ENCODE measurements at places on chromosomes 1 and 21.

GRCh38 chr1:161733526-161733925 lies 12.2 kb downstream of the FCRLB start:
- DNase-seq = peak; percentile 56

- no peak for DNase-seq
Measured at GRCh38 chr1:200720199-200720598, 18.5 kb upstream of the CAMSAP2 start.

GRCh38 chr1:213273546-213273945 lies 222.5 kb downstream of the RPS6KC1 start:
- DNase-seq = no peak

DNA sequence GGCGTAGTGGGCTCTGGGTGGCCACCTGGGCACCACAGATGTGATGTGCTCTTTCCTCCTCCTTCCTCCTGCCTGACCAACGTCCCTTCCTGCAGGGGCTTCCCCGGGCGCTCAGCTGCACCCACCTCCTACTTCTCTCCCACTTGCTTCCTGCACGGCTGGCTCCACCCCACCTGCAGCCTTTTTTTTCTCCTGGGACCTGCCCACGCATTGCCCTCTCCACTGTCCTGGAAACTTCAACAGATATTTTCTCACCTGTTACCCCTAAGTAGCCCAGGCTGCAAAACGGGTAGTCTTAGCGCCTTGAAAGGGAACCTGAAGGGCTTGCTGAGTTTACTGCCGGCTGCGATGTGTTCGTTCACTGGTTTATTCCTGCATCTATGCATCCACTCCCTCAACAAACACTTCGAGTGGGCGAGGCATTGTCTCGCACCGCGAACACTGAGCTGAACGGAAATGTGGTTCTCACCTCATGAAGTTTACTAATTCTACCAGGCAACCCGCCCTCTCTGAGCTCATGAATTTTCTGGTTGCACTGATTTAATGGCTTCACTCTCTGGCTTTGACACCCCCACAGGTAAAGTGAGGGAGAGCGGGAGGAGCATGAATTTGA lies 23.6 kb downstream of the ZBTB18 start:
- DNase-seq = no peak

DNA sequence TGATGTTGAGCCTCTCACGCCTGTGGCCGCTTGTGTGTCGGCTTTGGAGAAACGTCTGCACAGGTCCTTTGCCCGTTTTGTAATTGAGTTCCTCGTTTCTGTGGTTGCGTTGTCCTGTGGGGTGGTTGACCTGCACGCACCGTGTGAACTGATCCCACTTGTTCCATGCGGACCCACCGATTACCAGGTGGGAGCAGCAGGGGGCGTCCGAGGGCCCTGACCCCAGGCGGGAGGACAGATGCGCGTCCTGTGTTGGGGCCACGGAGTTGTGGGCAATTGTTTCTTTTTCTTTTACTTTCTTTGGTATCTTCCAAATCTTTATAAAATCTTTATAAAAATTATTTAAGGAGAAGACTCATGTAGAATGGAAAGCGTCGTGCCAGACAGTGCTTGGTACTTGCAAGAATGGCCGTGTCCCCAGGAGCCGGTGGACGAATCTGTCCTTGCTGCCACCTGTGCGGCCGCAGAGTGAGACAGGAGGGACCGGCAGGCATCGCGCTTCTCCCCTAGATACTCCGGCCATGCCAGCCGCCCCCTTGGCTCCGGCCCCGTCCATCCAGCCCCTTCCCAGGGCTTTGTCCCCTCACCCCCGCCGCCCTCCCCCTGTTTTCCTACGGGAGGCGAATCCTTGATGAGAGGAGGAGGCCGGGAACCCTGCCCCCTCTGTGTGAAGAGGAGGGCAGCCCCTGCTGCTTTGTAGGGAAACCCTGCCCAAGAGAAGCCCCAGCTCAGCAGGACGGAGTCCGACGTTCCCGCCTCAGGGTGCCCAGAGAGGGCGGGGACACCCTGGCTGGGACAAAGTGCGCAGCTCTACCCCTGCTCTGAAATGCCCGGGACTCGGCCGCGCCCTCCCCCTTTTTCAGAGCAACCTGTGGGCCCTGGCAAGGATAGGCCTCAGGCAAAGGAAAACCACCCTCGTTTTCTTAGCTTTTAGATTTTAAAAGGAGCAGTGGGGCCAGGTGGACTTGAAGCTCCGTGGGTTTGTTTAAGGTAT lies 41.7 kb downstream of the PRKCZ start:
- peak; percentile 24 for DNase-seq

- DNase-seq = no peak
Measured at GRCh38 chr1:29282924-29283803, 46.8 kb downstream of the PTPRU start.

DNA sequence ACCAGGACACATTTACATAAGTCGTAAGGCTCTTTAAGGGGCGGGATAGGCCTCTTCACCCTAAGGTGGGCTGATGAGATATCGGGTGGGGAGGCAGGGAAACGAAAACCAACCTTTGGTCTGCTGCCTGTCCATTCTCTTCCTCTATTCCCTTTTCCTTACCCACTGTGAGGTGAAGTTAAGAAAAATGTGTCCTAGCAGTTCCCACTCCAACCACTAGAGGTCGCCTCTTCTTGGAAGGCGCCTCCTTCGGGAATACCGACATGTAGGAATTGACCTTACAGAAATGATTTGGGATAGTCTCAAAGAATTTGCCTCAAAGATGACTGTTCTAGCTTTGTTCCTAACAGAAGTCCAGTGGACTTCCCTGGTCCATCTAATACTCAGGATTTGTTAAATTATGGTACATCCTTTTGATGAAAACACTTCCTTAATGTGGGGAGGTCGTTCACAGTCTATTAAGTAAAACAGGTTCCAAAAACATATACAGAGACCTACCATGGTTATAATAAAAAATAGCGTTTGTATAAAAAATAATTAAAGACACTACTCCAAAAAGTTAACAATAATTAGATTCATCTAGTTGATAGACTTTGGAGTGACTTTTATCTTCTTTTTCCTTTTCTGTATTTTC lies 14.1 kb downstream of the AZIN2 start:
- peak; percentile 60 for DNase-seq

GRCh38 chr1:2597441-2598328 lies 11.1 kb downstream of the PRXL2B start:
- DNase-seq = no peak

DNA sequence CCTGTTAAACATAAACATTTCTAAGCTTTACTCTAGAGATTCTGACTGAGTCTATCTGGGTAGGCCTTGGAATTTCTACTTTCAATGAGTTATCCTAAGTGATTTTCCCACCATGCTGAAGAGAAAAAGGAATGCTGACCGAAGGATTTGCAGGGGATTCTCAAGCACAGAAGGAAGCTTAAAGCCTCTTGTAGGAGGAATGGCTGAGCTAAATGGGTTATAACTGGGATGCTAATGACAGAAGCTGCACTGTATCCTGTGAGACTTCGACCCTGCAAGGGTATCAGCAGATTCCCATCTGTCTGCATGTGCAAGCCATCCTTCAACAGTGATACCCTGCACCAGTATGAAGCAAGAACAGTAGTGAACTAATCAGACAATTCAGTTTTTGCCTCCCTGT lies 35.4 kb downstream of the SLC35D1 start:
- no peak for DNase-seq

GRCh38 chr1:61400997-61401396 lies 318.6 kb downstream of the NFIA start:
- DNase-seq = no peak

- DNase-seq = no peak
Measured at GRCh38 chr1:226558036-226558650, 9.6 kb downstream of the STUM start.

DNA sequence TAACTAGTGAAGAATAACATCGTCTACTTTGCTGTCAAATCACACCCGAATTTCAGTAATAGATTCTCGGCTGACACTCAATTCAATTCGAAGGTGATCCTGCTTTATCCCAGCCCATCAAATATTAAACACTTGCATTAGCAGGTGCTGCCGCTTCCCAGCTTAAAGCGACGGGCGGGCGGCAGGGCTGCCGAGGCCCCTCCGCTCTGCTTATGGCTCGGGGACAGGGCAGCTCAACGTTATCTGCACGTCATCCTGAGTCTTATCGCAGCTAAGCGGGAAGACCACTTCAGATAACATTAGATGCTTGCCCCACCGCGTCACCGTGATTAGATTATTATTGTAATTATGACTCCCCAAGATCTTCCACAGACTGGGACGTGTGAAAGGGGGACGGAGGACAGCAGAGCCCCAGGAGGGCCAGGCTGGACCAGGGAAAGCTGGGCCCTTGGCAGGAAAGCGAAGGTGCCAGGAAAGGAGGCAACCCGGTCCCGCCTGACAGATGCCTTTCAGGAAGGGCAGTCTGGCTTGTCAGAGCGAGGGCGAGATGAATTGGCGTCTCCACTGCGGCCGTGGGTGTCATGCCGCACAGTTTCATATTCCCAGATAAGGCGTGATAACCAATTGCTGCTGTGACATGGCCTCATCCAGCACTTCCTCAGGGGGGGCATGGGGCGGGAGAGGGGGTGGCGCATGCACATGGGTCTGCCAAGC lies 37.0 kb downstream of the DMAP1 start:
- no peak for DNase-seq

DNA sequence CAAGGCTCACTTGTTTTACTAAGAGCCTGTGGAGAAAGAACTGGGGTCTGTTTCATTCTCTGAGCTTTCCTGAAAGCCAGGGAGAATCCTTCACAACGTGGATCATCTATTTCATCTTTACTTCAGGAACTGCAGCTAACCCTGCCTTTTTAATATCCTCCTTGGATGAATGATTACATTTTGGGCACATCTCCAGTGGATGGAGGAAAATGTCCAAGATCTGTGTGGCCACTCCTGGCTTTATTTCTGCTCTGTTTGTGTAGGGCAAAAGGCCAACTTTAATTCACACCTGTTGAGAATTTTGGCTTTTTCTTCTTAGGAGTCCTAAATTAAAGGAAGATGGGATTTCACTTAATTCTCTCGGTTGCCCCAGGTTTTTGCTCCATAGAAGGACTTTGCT lies 69.5 kb upstream of the CACNA1E start:
- DNase-seq = no peak

DNA sequence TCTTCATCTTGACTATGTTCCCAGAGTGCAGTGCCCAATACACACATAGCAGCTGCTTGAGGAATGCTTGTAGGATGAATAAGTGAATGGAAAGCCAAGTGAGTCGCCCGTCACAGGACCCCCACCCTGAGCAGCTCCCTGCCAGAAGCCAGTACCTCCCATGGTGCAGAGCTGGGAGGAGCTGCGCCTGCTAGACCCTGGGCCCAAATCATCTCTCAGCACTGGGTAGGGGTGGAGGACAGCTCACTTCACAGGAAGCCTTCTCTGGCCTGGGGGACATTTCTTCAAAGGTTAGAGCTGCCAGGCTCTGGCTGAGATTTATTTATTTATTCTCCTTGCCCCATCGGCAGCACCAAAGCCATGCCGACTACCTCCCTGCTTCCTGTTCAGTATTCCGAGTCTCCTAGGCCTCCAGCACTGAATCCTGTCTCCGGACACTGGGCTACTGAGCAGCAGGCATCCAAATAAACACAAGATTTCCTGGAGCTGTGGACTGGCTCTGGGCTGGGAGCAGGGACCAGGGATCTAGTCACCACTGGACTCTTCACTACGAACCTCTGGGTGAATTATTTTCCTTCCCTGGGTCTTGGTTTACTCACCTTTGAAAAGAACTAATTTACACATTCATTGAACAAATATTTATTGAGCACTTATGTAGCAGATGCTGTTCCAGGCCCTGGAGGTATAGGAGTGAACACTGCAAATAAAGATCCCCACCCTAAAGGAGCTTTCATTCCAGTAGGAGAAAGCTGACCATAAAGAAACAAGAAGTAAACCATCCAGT lies 187.7 kb downstream of the TRABD2B start:
- no peak for DNase-seq

DNA sequence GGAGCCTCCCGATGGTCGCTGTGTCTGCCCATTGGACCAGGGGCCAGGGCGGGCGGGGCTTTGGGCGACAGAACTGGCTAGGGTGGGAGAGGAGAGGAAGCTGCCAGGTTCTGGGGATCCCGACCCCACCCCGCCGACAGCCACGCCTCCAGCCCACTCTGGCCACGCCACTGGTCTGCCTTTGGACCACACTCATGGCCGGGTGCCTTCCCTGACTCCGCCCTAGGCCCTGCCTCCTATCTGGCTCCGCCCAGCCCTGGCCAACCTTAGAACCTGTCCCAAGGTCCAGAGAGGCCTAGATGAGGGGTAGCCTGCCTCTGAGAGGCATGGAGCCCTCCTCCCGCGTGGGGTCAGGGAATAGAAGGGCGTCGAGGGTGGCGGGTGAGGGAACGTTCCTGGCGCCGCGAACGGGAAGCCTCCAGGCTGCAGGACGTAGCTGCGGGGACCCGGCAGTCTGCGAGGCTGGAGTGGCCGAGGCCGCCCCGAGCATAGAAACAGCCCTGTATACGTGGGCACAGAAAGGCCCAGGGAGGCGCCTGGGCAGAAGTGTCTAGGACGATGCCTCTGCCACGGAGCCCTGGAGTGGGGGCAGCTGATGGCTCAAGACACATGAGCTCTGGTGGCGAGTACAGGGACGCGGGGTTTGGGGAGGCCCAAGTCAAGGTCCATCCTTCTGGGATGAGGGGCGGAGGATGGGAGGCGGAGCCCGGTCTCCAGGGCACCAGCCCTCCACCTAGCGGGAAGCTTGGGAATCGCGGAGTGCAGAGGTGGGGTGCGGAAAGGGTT lies 11.5 kb upstream of the COL16A1 start:
- DNase-seq = peak; percentile 72

DNA sequence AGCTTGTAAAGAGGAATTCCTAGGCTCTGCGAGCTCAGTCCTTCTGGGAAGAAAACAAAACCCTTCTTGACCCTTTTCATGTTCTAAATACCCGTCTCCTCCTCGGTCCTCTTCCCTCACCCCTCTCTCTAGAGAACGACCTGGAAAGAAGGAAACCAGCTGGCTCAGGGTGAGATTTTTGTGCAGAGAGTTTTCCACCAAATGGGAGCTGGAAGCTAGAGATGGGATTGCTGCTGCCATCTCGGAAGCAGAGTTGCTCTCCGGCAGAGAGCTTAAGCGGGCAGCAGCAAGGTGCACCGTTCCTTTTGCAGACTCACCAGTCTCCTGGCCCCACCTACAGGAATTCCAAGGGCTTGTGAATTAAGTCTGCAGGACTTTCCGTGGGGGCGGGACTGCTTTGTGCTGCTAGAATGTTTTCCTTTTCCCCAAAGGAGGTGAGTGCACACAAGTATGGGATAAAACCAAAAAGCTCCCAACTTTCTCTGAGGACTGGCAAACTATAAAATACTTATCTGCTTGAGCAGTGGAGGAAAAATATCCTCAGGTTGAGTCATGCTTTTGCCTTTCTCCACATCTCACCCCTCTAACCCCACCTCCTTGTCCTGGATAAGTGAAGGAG lies 29.1 kb upstream of the KIAA0040 start:
- DNase-seq = no peak

- peak; percentile 48 for DNase-seq
Measured at GRCh38 chr1:202291961-202292712, 49.6 kb downstream of the UBE2T start.

- peak; percentile 84 for DNase-seq
Measured at GRCh38 chr1:54971317-54971791, 9.1 kb upstream of the TMEM61 start.

Measured in LoVo (cell line).